ENCODE measurements at places on chromosomes 12 and 14.

- no peak for DNase-seq
Measured at GRCh38 chr14:51780741-51781140, 79.7 kb upstream of the GNG2 start.

- no peak for DNase-seq
Measured at GRCh38 chr12:81712536-81712935, 46.6 kb downstream of the PPFIA2 start.

GRCh38 chr12:93980711-93981110, 167.7 kb upstream of the PLXNC1 start:
- DNase-seq: no peak

GRCh38 chr12:3601461-3602150, 110.6 kb downstream of the PRMT8 start:
- DNase-seq: no peak

GRCh38 chr14:79412822-79413221, 798.5 kb downstream of the DIO2 start:
- DNase-seq: no peak

DNA sequence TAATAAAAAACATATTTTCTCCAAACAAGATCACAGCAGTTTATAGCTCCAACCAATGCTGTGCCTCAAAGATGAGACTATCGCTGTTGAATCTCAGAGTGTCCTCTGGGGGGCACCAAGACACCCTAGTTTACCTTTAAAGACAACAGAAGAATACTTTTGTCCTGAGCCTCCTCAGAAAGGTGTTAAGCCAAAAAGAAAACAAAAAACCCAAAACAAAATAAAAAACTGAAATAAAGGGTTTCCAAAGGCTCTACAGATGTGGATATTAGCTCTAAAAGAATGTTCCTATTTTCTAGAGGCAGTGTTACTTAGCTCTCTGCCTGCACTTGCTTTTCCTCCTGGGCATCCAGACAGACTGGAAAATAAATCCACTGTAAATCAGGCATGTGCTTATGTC, 86.9 kb upstream of the TTC7B start:
- peak; percentile 51 for DNase-seq

GRCh38 chr12:25929142-25929541, 29.3 kb upstream of the RASSF8 start:
- DNase-seq: no peak
